Stomach (tissue), 19 donors: ENCODE measurements at places on chromosomes 16 and 17. TPM values are rescaled to one million over a fixed set of nuclear protein-coding genes. Genes with fewer than 3 reads are reported as not detected.
A peak's percentile ranks its signal among the peaks of the same experiment; 100 is the strongest.

DNA sequence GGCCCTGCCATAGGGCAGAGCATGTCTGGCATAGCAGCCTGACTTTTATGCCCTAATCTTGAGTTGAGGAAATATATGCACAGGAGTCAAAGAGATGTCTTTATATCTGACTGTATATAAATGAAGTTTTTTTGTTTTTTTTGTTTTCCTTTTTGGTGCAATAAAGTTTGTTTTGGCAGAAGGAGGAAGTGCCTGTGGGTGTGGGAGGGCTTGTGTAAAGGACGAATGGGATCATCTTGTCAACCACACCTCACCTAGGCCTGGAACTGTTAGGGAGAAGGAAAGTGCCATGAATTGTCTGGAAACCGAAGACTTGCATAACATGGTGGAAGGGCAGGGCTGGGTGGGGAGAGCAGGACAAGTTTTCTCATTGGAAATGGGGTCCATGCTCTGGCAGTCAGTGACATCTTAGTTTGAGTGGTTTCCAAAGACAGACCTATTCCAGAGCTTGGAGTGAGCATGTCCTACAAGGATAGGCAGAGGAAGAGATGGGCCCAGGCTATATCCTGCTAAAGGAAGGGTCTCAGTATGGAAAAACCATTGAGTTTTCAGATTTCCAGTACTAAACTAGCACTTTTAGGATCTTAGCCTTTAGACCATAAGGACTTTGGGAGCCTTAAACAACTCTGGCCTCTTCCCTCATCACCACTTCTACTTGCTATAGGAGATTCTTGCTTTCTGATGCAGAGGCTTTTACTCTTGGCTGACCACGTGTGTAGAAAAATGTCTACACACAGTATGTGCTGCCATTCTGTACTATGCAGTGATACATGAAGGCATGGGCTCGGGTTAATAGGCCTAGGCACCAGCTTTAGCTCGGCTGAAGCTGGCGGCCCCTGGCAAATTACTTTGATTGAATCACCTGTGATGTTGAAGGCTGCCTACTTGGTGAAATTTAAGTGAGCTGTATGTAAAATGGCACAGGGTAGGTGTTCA lies 15.5 kb downstream of the SNF8 start:
- no peaks in the 10 kb centered on the region for H3K27me3 ChIP-seq
- peaks cover 8% of the 10 kb centered on the region for H3K4me1 ChIP-seq
- no peak for DNase-seq
- H3K27ac ChIP-seq: no peak overlapping the region
- peaks cover 100% of the 10 kb centered on the region for H3K36me3 ChIP-seq
- H3K4me3 ChIP-seq: no peak overlapping the region

GRCh38 chr17:58369214-58370031 lies 17.4 kb upstream of the SUPT4H1 start:
- H3K27me3 ChIP-seq: no peaks in the 10 kb centered on the region
- H3K4me1 ChIP-seq: peaks cover 26% of the 10 kb centered on the region
- no peak overlapping the region for H3K4me3 ChIP-seq
- peak; percentile 59 for DNase-seq
- no peak overlapping the region for H3K27ac ChIP-seq

DNA sequence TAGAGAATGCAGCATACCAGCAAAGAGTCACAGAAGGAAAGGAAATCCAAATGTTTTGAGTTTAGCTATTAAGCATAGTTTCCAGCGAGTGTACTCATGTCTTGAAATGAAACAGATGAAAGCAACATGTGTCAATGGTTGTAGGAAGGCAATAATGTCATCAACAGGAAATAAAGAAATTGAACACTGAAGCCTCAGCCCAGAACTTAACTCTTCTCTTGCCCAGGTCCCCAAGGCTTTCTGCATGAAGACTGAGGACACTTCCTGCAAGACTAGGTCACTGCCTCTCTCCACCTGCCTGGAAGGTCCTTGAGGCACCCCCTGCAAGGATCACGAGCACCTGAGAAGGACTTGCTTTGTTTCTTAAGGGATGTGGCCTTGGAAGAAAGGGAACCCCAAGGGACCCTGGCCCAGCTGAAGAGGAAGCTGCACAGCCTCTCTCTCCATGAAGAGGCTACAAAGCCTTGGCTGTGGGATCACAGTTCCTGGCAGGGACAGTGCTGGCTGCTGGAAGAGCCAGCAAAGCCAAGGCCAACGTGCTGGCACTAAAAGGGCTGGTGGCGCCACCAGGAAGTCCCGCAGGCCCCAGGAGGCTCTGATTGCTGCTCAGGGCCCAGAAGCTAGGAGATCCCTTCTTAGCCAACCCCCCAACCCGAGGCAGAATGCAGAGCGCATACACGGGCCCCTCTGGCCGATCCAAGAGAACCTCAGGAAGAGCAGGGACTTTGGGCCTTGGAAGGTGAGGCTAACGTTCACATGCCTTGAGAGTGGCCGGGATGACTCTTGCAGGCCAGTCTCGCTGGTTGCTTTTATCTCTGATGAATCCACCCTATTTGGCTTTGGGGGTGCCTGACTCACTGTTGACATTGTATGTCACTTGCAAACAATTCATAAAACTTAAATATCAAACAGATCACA lies 23.4 kb upstream of the AXIN2 start:
- peaks cover 42% of the 10 kb centered on the region for H3K4me1 ChIP-seq
- no peak for DNase-seq
- H3K36me3 ChIP-seq: no peaks in the 10 kb centered on the region
- no peaks in the 10 kb centered on the region for H3K27me3 ChIP-seq

Gene CD300LD
- total RNA-seq: not detected

Gene CD300LB
- not detected for total RNA-seq

Gene TADA2A
- total RNA-seq: 19.0 TPM

Gene SLC4A1
- total RNA-seq: not detected

Gene SLFN12
- total RNA-seq: 14.3 TPM

Gene GDPD1
- total RNA-seq: not detected
